Kasumi-1 (cell line): ENCODE measurements at places on chromosomes 5 and 9.

GRCh38 chr5:95759634-95760033 lies 28.5 kb downstream of the RHOBTB3 start:
- DNase-seq = no peak

GRCh38 chr5:53334431-53334941 lies 145.9 kb upstream of the FST start:
- peak; percentile 53 for DNase-seq

GRCh38 chr5:168978015-168978414 lies 322.9 kb downstream of the SLIT3 start:
- no peak for DNase-seq

DNA sequence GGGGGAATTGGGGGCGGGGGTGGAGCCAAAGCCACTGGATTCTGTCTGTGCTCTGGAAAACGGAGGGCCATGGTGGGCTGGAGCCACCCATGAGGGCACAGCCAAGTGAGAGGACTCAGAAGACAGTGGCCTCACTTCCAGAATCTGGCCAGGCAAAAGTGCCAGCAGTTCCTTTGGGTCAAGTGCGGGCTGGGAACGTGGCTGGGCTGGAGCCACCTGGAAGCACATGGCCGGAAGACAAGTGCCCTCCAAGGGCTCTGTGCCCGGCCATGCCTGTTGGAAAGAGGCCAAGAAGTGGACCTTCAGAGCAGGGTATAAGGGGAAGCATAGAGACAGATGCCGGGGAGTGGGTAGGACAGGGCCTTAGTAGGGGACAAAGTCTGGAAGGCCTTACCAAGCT lies 11.7 kb upstream of the SH3PXD2B start:
- DNase-seq = no peak

- no peak for DNase-seq
Observed at GRCh38 chr9:100287186-100287585, 65.6 kb downstream of the TEX10 start.

- DNase-seq = no peak
Observed at GRCh38 chr5:82283893-82284292, 5.7 kb upstream of the RPS23 start.

DNA sequence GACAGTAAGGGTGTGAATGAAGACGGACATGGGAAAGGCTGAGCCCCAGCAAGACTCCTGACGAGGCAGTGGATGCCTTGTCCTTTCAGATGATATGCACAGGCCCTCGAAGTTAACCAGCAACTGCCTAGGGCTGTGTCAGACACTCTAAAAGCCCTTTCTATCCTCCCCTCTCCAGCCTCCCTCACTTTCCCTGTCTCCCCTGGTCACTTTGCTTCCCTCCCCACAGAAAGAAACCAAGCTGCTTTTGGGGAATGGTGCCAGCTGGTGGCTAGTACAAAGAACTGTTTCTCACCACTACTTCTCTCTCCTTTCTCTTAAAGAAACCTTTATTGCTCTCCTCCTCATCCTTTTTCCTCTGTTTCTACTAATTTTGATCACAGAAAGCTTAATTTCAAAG lies 21.4 kb downstream of the LHFPL2 start:
- DNase-seq = peak; percentile 53

DNA sequence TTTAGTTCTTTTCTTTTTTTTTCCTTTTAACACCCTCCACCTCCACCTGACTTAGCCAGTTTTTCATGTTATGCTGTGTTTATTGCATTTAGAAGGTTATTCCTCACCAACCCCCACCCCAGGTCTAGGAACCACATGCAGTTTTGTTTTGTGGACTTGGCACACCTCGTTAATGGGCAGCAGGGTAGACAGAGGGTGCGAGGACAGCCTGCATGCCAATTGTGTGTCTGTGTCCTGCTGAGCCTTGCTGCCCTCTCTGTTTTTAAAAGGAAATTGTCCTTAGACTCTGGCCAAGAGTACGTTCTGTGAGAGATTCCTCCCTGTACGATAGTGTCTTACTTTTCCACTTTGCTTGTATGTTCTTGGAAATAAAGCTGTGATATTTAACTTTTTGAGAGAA lies 13.9 kb downstream of the PIK3R1 start:
- DNase-seq = no peak

GRCh38 chr5:176888016-176888864 lies 10.9 kb downstream of the HK3 start:
- no peak for DNase-seq

GRCh38 chr9:76756268-76756640 lies 8.0 kb upstream of the PCA3 start:
- peak; percentile 55 for DNase-seq

DNA sequence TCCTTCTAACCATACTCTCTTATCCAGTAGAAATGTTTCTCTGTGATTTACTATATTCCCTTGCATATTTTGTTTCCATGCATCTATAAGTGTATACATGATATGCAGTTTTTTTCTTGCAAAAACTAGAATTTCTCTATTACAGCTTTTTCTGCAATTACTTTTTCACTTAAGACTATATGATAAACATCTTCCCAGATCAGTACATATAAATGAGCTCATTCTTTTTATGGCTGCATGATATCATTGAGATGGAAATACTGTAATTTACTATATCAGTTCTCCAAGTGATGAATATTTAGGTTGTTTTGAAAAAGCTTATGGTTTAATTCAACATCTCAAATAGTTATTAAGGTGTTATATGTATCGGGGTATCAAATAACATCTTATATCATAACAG lies 18.1 kb upstream of the ZNF608 start:
- no peak for DNase-seq

DNA sequence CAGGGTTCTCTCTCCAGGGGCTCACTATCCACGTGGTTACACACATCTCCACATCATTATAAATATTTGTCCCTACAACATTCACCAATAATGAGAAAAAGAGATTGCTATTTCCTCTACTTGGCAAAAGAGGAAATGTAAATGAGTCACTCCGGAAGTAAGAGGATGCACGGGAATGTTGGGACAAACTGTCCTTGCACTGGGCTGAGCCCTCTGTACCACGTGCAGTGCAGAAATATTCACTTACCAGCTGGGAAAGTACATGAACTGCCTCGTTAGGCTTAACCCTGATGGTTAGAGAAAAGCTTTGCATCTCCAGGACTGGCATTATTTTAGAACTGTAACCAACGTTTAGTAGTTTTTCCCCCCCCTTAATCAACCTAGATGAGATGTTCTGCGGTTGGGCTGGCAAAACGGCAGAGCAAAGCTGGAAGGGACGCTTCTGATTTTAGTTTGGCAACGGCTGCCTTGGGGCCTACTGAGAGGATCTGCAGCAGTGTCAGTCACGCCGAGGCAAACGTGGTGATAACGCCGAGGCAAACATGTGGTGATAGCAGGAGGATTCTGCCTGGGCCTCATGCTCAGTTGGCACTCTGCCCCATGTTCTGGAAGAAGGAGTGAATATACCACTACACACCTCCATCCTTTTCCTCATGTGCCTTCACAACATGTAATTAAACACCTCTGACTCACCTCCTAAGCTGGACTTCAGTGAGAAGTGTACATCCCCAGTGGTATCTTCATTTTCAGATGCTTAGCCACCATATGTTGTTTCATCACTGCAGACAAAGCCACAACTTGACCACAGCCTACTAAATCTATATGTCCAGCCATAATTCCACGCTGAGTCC lies 661.4 kb upstream of the KLF4 start:
- DNase-seq = no peak

- no peak for DNase-seq
Observed at GRCh38 chr5:180172447-180173197, 36.4 kb downstream of the RASGEF1C start.
